SJSA1 (cell line): ENCODE measurements at places on chromosomes 6 and 20. TPM values are rescaled to one million over a fixed set of nuclear protein-coding genes. Genes with fewer than 3 reads are reported as not detected.
A peak's percentile ranks its signal among the peaks of the same experiment; 100 is the strongest.

GRCh38 chr6:128655978-128656498 is 135.6 kb upstream of the PTPRK start:
- peak; percentile 94 for DNase-seq
- H3K4me1 ChIP-seq = peaks cover 17% of the 10 kb centered on the region
- H3K36me3 ChIP-seq = no peaks in the 10 kb centered on the region
- peak overlapping the region; percentile 91 for H3K27ac ChIP-seq
- H3K4me3 ChIP-seq = no peak overlapping the region

GRCh38 chr6:53326372-53327016 is 22.3 kb downstream of the ELOVL5 start:
- H3K27me3 ChIP-seq = no peaks in the 10 kb centered on the region
- H3K4me3 ChIP-seq = no peak overlapping the region
- peaks cover 16% of the 10 kb centered on the region for H3K36me3 ChIP-seq

DNA sequence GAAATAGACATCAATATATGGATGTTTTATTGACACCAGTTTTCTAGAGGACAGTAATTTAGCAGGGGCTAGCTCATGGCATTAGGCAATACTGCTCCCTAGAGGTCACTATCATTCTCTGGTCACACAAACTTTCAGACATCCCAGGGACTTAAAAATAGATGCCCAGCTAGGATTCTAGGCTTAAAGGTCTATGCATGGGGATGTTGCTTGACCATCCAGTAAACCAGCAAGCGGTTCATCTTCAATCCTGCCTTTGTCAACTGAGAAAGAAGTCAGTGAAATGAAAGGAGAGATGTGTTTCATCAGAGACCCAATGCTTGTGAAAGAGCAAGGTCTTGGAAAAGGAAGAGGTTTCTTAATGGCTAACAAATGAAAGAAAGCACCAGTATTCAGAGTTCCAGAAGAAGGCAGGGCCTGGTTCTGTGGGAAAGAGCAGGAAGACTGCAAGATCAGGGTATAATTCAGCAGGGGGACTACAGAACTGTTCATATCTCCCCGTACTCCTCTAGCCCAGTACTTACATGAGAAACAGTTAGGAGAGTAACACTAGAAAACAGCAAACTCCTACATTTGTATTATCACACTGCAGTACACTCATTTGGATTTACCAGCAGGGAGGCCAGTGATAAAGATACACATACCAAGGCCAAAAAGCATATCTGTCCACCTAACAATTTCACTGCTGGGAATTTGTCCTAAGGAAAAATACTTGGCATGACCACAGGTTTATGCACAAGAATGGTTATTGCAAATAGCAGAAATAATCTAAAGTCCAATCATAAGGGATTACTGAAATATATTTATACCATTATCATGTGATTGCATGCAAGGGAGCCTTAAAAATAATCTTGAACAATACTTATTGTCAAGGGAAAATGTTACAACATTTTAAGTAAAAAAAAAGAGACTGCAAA is 151.4 kb upstream of the LAMA2 start:
- peak; percentile 22 for DNase-seq
- H3K4me3 ChIP-seq = no peak overlapping the region
- H3K27ac ChIP-seq = no peak overlapping the region
- H3K36me3 ChIP-seq = no peaks in the 10 kb centered on the region
- H3K27me3 ChIP-seq = no peaks in the 10 kb centered on the region

Gene MRPS18B
- 44.4 and 46.8 TPM in 2 replicates for total RNA-seq

Gene PDE10A
- total RNA-seq = 1.7 and 2.4 TPM in 2 replicates

GRCh38 chr6:16239798-16240123 is 1.4 kb downstream of the GMPR start:
- H3K27ac ChIP-seq = no peak overlapping the region
- H3K4me3 ChIP-seq = peak overlapping the region; percentile 52
- no peaks in the 10 kb centered on the region for H3K27me3 ChIP-seq
- no peaks in the 10 kb centered on the region for H3K36me3 ChIP-seq
- peaks cover 55% of the 10 kb centered on the region for H3K4me1 ChIP-seq

Gene VSTM2L
- 4.8 and 14.1 TPM in 2 replicates for total RNA-seq

DNA sequence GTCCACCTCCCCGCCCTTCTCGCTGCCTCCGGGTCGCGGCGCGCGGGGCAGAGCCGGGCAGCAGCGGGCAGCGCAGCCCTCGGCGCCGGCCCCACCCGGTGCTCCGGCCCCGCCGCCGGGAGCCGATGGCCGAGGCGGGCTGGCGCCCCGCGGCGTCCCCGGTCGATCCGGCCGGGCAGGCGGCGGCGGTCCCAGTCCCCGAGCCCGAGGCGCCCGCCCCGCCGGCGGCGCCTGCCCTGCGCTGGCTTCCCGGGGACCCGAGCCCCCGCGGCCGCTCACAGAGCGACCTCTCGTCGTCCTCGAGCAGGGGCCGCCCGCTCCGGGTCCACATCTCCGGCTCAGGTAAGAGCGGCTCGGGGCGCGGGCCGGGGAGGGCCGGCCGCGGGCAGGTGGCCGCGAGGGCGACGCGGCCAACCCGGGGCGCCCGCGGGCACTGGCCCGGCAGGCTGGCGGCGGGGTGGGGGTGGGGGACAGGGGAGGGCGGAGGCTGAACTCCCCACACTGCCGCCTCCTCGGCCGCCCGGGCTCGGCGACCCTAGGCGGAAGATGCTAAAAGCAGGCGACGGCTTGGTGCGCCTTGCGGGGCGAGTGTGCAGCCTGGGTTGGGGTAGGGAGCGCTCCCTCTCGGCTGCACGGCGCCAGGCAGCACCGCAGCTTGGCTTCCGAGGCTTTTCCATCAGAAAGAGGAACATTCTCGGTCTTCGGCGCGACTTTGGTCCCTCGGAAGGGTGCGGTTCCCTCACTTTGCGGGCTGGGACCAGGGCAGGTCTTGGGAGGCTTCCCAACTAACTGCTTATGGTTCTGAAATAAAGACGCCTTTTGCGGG is 25.6 kb upstream of the FUCA2 start:
- peak; percentile 45 for DNase-seq
- H3K4me1 ChIP-seq = peaks cover 16% of the 10 kb centered on the region
- no peaks in the 10 kb centered on the region for H3K36me3 ChIP-seq
- no peak overlapping the region for H3K27ac ChIP-seq

DNA sequence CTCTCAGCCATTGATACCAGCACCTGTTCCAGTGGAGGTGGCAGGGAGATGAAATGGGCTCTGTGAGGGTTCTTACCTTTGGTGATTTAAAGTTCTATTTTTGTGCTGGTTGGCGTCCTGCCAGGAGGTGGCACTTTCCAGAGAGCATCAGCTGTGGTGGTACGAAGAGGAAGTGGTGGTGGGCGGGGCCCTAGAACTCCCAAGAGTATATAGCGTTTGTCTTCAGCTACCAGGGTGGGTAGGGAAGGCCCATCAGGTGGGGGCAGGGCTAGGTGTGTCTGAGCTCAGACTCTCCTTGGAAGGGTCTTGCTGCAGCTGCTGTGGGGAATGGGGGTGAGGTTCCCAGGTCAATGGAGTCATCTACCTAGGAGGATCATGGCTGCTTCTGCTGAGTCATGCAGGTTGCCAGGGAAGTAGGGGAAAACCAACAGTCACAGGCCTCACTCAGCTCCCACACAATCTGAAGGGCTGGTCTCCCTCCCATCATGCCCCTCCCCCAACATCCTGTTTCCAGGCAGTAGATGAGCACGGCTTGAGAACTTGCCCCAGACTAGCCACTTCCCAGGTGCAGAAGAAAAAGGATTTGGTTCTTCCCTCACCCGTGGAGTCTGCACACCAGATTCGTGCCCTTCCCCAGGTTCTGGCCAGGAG is 46.6 kb downstream of the MOXD1 start:
- no peaks in the 10 kb centered on the region for H3K27me3 ChIP-seq
- DNase-seq = no peak
- H3K4me3 ChIP-seq = no peak overlapping the region
- H3K36me3 ChIP-seq = peaks cover 2% of the 10 kb centered on the region; the same call in 1 of the 2 replicates

- DNase-seq = no peak
- H3K36me3 ChIP-seq = peaks cover 52% of the 10 kb centered on the region
- no peak overlapping the region for H3K27ac ChIP-seq
- peaks cover 23% of the 10 kb centered on the region for H3K4me1 ChIP-seq
- H3K27me3 ChIP-seq = no peaks in the 10 kb centered on the region
- H3K4me3 ChIP-seq = no peak overlapping the region
Measured at GRCh38 chr6:158660333-158660754, 10.5 kb downstream of the SYTL3 start.

GRCh38 chr6:165986914-165987482 is 180.7 kb downstream of the TBXT start:
- no peak for DNase-seq
- H3K4me1 ChIP-seq = peaks cover 14% of the 10 kb centered on the region
- H3K4me3 ChIP-seq = no peak overlapping the region; the same call in 1 of the 2 replicates
- H3K27me3 ChIP-seq = peaks cover 48% of the 10 kb centered on the region
- H3K27ac ChIP-seq = no peak overlapping the region
- no peaks in the 10 kb centered on the region for H3K36me3 ChIP-seq

- no peaks in the 10 kb centered on the region for H3K36me3 ChIP-seq
- no peak overlapping the region for H3K27ac ChIP-seq
- no peaks in the 10 kb centered on the region for H3K27me3 ChIP-seq
- no peak overlapping the region for H3K4me3 ChIP-seq
- no peak for DNase-seq
Measured at GRCh38 chr6:97663252-97663651, 380.2 kb upstream of the MMS22L start.

DNA sequence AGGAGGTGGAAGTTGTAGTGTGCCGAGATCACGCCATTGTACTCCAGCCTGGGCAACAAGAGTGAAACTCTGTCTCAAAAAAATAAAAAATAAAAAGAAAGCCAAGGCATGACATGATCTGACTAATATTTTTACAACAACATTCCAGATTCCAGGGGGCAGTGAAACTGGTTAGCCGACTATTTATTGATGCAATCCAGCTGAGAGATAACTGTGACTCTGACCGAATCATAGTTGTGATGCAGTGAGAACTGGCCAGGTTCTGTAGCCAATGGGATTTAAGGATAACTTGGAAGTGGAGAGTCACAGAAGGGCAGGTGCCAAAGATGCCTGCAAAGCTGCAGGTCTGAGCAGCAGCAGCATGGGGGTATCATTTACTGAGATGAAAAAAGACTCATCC is 82.9 kb upstream of the TSHZ2 start:
- no peak for DNase-seq
- H3K36me3 ChIP-seq = no peaks in the 10 kb centered on the region
- H3K4me1 ChIP-seq = no peaks in the 10 kb centered on the region
- no peak overlapping the region for H3K4me3 ChIP-seq

- no peak overlapping the region for H3K27ac ChIP-seq
- no peak for DNase-seq
- H3K36me3 ChIP-seq = no peaks in the 10 kb centered on the region
- peaks cover 4% of the 10 kb centered on the region; the same call in 1 of the 2 replicates for H3K4me1 ChIP-seq
- no peaks in the 10 kb centered on the region for H3K27me3 ChIP-seq
- no peak overlapping the region for H3K4me3 ChIP-seq
Measured at GRCh38 chr20:4871486-4871885, 129.8 kb downstream of the SLC23A2 start.

DNA sequence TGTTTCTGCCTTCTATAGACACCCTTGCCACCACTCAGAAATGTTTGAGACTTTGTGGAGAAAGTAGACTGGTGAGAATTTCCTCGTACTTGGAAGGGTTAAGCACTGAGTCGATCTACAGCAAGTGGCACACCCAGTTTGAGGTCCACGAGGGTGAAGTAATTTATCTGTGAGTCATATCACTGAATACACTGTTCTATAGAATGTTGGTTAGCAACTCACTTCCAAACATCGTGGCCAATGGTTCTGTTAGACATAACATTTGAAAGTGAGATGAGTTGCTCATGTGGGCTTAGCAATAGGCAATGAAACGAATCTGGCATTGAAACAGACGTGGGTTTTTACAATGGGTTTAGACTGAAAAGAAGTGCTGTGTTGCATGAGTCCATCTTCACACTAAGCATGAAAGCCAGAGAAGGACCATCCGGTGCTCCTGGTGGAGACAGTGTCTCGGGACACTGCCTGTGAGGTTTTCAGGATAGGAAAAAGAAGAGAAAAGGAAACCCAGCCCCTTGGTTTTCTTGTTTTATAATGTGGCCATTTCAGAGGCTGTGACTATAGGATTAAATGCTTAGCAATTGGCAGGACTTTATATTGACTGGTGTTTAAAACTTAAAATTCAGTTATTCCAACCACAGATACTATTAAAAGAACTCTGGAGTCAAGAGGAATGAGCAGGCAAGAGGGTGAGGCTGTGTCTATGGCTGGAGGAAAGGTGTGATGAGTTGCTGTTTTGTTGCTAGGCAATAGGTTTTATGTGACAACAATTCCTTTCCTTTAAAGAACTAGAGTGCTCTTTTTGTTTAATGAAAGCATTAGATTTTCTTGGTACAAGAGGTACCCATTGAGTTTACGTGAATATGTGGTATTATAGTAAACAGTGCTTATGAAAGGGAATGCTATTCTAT is 31.0 kb upstream of the EZR start:
- no peaks in the 10 kb centered on the region for H3K27me3 ChIP-seq
- H3K4me1 ChIP-seq = peaks cover 59% of the 10 kb centered on the region
- H3K4me3 ChIP-seq = no peak overlapping the region

DNA sequence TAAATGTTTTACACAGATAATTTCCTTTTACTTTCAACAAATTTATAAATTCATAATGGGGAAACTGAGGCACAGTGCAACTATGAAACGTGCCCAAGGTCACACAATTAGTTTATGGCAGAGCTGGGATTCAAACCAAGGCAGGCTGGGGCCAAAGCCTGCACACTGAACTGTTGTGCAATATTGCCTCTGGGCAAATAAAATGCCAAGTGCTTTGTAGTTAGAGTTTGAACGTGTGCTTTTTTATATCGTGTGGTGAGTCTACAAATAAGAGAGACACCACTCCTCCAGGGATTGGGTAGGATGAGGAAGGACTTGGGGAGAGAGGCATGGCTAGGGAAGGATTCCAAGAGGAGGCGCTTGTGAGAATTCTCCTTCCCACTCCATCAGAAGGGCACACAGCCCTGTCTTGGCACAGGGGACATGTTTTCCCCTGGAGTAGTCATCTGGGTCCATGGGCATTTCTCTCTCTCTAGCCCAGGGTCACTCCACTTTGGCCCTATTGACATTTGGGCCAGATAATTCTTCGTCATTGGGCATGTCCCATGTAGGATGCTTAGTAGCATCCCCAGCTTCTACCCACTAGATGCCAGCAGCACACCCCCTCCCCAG is 2.8 kb upstream of the CDH22 start:
- no peak overlapping the region for H3K27ac ChIP-seq
- H3K4me3 ChIP-seq = no peak overlapping the region
- H3K27me3 ChIP-seq = peaks cover 94% of the 10 kb centered on the region
- peaks cover 13% of the 10 kb centered on the region for H3K4me1 ChIP-seq
- no peak for DNase-seq

Gene SLC22A16
- total RNA-seq = not detected in 2 replicates

GRCh38 chr6:19002976-19003560 is 615.9 kb downstream of the RNF144B start:
- no peaks in the 10 kb centered on the region for H3K27me3 ChIP-seq
- no peaks in the 10 kb centered on the region for H3K36me3 ChIP-seq
- no peak overlapping the region for H3K4me3 ChIP-seq
- H3K27ac ChIP-seq = no peak overlapping the region
- no peaks in the 10 kb centered on the region for H3K4me1 ChIP-seq

DNA sequence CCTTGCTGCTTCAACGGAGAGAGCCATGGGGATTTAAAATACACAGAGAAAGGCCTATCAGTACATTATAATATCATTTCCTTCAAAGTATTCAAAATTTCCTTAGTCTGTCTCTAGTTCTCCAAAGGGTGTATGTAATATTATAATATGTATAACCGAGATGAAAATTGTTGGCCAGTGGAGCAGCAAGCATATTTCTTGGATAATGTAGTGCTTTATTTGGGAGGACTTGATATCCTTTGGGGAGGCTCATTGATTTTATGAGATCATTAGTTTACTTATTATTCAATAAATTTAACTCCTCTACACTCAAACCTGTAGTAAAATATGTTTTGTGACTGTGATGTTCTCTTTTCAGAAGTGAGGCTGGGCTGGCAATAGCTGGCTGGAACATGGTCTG is 802.9 kb upstream of the FLRT3 start:
- no peaks in the 10 kb centered on the region for H3K27me3 ChIP-seq
- no peak overlapping the region for H3K27ac ChIP-seq
- H3K36me3 ChIP-seq = no peaks in the 10 kb centered on the region
